Mesothelial cell of epicardium (in vitro differentiated cells): ENCODE measurements at places on chromosomes 11 and 22.

DNA sequence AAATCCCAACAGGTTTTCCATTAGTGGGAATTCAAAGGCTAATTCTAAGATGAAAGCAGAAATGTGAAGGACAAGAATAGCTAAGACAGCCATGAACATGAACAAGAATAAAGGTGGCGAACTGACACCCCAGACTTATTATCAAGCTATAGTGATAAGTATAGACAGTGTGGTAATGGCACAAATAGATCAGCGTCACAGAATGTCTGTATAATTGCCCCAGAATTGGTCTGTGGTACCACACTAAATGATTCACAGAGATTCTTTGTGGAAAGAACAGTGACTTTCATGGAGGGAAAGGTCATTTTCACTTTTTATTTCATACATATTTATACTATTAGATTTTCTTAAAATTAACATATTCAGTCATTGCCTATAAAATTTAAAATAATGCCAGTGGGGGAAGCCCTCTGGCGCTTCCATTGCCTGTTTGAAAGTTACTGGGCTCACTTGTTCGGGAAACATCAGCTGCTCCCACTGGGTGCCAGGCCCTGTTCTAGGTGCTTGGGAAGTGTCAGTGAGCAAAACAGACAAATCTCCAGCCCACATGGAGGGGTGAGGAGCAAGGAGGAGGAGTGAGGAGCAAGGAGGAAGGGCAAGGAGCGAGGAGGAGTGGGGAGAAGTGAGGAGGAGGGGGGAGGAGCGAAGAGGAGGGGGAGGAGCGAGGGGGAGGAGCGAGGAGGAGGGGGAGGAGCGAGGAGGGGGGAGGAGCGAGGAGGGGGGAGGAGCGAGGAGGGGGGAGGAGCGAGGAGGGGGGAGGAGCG is 11.3 kb upstream of the NLRP6 start:
- no peak for DNase-seq

DNA sequence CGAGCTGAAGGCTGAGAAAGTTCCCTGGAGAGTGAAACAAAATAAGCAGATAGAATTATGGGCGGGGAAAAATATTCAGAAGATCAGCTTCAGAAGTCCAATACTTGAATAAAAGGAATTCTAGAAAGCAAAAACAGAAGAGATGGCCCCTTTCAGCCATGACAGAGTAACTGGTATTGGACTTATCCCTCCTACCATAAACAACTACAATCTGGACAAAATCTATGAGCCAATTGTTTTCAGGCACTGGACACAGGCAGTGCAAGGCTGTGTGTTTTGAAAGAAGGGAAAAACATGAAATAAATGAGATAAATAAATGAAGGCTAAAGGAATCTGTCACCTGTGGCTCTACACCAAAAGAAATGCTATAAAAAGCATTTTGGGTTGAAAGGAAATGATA is 25.7 kb downstream of the FEZ1 start:
- no peak for DNase-seq

DNA sequence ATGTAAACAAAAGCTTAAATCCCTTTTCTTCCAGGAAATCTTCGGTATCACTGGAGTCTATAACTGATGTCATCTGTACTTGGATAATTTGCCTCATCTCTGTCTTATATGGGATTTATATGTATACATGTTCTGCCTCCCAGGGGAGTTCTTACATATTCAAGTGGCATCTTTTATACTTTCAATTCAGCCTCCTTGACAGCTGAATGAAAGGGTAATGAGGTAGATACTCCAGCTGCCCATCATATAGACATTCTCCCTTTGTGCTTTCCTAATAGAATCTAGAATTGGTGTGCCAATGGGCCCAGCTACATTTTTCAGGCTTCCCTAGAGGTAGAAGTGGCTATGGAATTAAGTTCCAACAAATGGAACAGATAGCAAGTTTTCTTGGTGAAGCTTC is 223.8 kb downstream of the LRRC4C start:
- DNase-seq: no peak

DNA sequence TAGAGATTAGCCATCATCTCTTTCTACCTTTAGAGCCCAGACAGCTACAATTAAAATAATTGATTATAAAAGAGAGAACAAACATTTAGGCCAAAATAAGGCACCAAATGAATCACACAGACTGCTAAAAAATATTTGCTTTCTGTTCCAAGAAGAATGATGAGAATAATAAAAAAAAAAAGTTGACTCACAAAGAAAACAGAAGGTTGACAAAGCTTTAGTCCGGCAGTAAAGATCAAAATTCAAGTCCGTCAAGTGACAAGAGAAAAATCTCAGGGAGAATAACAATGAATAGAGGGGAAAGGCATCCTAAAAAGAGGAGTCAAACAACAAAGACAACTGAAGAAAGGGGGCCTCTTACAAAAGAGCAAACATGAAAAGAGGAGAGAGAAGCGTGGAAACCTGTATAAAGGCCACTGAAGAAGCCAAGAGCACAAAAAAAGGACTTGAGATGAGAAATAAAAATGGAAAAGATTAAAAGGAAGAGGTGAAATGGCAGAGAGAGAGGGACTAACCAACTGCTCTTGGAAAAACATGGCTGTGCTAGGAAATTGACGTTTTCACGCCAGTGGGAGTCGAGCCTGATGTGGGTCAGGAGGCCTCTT is 910.2 kb downstream of the OPCML start:
- DNase-seq: no peak

DNA sequence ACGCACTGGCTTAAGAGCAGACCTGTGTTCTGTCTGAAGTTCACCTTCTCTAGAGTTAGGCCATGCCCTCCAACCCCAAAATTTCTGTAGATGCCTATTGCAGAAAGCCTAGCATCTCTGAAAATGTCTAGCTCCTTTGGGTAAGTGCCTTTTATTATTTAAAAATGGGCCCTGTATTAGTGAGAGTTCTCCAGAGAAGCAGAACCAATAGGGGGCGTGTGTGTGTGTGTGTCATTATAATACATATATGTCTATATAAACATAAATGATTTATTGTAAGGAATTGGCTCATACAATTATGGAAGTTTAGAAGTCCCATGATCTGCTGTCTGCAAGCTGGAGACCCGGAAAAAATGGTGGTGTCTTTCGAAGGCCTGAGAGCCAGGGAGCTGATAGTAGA is 144.7 kb downstream of the TTC17 start:
- DNase-seq: no peak

DNA sequence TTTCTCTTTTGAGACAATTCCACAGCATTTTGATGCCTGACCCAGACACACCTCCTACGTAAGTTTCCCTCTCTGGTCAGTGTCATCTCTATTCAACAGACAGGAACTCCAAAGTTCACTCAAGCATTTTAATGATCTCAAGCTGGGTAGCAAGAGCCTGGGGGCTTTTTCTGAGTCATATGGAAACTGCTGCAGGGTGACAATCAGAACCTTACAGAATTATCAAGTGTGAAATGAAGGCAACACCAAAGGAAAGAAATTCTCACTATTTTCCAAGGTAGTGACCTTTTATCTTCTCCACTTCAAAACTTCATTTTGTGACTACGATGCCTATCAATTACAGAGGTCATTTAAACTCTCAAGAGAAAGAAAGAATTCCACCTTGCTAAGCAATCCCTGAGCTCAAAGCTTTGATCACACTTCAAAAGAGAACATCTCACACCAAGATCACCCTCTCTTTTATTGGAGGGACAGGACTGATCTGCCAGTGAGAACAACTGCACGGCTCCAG is 229.0 kb upstream of the ZC3H12C start:
- DNase-seq: no peak

DNA sequence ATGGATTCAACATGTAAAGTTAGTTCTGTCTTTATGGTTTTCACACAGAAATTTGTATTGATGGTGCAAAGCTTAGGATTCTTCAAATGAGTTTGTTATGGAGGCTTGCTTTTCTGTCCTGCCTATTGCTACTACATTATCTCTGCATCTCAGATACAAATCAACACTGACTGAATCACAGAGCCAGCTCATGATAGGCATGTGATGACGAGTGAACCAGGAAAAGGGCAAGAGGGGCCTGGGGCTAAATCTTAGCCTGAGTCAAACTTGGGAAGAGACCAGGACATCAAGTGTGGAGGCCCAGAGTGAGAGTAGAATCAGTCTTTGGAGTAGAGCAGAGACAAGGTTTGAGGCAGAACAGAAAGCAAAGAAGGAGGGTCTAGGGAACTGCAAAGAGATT is 107.1 kb upstream of the CD44 start:
- no peak for DNase-seq

DNA sequence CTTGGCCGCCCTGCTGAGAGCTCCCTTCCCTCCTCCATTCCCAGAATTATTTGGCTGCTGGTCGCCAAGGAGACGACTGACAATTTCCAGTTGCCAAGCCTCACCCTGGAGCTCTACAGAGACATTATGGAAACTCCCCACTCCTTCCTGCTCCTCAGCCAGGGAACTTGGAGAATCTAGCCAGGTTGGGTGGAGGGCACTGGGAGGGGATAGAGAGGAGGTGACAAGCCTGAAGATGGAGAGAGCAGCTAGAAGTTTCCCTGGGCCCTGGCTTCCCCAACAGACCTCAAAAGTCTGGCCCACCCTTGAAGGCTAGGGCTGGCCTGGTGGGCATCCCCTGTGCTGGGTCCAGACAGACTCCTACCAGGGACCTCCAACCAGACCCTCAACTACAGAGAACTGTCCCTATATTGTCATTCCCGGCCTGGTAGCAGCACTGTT is 6.7 kb upstream of the VSIG10L2 start:
- no peak for DNase-seq

GRCh38 chr11:86126862-86127261 is 58.0 kb upstream of the PICALM start:
- no peak for DNase-seq

- DNase-seq: no peak
Observed at GRCh38 chr11:92790926-92791616, 178.4 kb upstream of the MTNR1B start.

GRCh38 chr11:73236854-73237253 is 18.8 kb downstream of the P2RY2 start:
- no peak for DNase-seq

GRCh38 chr11:71062199-71062598 is 190.2 kb downstream of the SHANK2 start:
- DNase-seq: no peak

- DNase-seq: no peak
Observed at GRCh38 chr22:22180738-22181285, 63.8 kb upstream of the VPREB1 start.

GRCh38 chr11:125873881-125874555 is 13.4 kb upstream of the HYLS1 start:
- no peak for DNase-seq
